ENCODE measurements at places on chromosomes 13 and 19. TPM values are rescaled to one million over a fixed set of nuclear protein-coding genes. Genes with fewer than 3 reads are reported as not detected.
A peak's percentile ranks its signal among the peaks of the same experiment; 100 is the strongest.

Gene POU2F2
- 2.8 TPM for total RNA-seq

Gene CLEC4G
- total RNA-seq = 0.26 TPM

Gene SSC5D
- total RNA-seq = 3.2 TPM

Gene ZNF426
- total RNA-seq = 27.2 TPM

Gene IGFL2
- total RNA-seq = not detected

Gene MBD3
- total RNA-seq = 128 TPM

Gene FFAR2
- total RNA-seq = not detected

Gene LIM2
- not detected for total RNA-seq

DNA sequence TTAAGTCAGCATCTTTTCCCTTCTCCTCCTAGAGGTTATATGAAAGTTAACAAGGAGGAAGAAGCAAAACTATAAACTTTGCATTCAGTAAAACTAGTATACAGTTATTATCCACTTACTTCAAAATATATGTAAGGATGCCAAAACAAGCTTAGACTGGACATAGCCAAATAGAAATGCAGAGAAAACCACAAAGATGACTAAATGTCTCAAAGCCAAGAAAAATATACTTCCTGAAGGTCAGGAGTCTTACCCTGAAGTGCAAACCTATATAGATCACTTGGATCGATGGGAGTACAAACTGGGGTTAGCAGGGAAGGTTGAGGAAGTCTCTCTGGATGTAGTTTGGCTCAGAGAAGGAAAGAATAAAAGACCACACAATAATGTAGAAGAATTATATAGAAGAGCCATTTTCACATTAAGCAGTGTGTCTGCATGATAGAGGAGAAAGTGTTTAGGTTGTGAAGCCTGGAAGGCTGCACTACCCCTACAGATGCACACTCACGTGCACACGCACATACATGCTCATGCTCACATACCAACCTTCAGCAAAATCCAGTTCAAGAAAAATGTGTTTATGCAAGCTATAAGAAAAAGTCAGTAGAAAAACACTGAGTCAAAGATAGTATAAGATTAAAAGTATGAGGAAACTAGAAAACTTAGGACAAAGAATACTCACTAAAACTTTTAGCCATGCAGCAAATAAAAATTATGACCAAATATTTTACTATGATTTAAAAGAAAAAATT, 112.1 kb upstream of the RXFP2 start:
- H3K27me3 ChIP-seq = no peaks in the 10 kb centered on the region
- no peak for DNase-seq
- H3K36me3 ChIP-seq = no peaks in the 10 kb centered on the region
- H3K4me3 ChIP-seq = no peak overlapping the region

DNA sequence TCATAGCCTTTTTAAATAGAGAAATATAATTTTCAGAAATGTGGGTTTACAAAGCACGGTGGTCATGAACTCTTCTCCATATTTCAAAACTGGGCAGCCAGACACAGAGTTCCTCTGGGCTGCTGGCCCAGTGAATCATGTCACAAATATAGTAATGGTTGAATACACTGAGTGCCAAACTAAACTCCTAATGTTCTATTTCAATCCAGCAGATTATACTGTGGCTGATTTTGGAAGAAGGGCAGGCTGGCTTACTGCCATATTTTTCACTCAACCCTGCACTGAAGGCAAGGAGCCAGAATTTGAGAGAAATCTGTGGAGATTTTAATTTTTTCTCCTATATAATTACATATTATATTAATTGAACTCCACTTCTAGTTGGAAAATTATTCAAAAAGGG, 17.0 kb upstream of the PRR20A start:
- H3K36me3 ChIP-seq = no peaks in the 10 kb centered on the region
- no peak overlapping the region for H3K27ac ChIP-seq
- no peaks in the 10 kb centered on the region for H3K27me3 ChIP-seq

GRCh38 chr13:34731486-34731885, 210.6 kb upstream of the NBEA start:
- no peaks in the 10 kb centered on the region for H3K27me3 ChIP-seq
- no peaks in the 10 kb centered on the region for H3K4me1 ChIP-seq

- H3K27ac ChIP-seq = no peak overlapping the region
- H3K4me3 ChIP-seq = no peak overlapping the region
- no peaks in the 10 kb centered on the region for H3K4me1 ChIP-seq
- no peaks in the 10 kb centered on the region for H3K27me3 ChIP-seq
- no peak for DNase-seq
Observed at GRCh38 chr19:581399-582111, 8.1 kb upstream of the HCN2 start.

- no peaks in the 10 kb centered on the region for H3K4me1 ChIP-seq
- no peaks in the 10 kb centered on the region for H3K27me3 ChIP-seq
- no peak for DNase-seq
- H3K4me3 ChIP-seq = peak overlapping the region; percentile 97
- peaks cover 11% of the 10 kb centered on the region for H3K36me3 ChIP-seq
Observed at GRCh38 chr19:37467608-37468090, 405 bp upstream of the ZNF569 start.

DNA sequence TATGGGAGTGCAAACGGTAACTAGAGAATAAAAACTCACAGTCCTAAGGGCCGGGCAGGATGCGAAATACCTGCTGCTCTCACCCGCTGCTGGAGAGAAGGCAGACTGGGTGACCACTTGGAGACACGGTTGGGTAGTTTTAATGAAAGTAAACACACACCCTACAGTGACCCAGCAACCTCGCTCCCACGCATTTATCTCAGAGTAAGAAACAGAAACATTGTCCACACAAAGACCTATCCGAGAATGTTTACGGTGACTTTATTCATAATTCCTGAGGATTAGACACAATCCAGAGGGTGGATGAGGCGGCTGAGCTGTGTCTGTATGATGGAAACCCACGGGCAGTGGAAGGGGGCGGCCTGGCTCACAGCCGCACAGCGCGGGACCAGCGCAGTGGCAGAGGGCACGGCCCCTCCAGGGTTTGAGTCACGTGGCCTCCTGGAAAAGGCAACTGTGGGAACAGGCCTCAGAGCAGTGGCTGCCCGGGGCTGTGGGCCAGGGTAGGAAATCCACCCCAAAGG, 73.5 kb upstream of the C13orf46 start:
- H3K4me1 ChIP-seq = no peaks in the 10 kb centered on the region
- H3K27ac ChIP-seq = no peak overlapping the region
- DNase-seq = no peak
- no peak overlapping the region for H3K4me3 ChIP-seq
- H3K27me3 ChIP-seq = no peaks in the 10 kb centered on the region
- H3K36me3 ChIP-seq = no peaks in the 10 kb centered on the region

GRCh38 chr19:3987619-3988371, 2.5 kb upstream of the EEF2 start:
- H3K4me1 ChIP-seq = no peaks in the 10 kb centered on the region
- no peak overlapping the region for H3K27ac ChIP-seq
- DNase-seq = peak; percentile 83
- peaks cover 24% of the 10 kb centered on the region for H3K36me3 ChIP-seq

Measured in H9 (cell line).